HS-5 (cell line): ENCODE measurements at places on chromosomes 7 and 10.
A peak's percentile ranks its signal among the peaks of the same experiment; 100 is the strongest.

DNA sequence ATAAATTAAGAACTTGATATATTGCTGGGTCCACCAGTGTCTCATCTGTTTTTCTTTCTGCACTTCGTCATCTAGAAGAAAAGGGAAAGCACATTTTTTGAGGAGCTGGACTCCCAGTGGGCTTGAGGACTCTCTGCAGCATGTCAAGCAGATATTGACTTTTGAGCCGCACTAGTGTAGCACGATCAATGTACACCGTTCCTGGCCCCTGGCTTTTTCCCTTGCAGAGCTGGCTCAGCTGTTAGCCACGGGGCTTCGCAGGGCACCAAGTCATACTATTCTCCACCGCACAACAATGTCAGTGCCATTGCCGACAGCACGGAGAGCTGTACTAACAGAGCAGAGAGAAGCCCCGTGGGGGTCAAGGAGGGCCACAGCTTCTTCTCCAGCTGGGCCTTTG lies 235.4 kb upstream of the HABP2 start:
- no peak for DNase-seq

- DNase-seq: no peak
Measured at GRCh38 chr7:116209561-116210070, 723 bp upstream of the TES start.

DNA sequence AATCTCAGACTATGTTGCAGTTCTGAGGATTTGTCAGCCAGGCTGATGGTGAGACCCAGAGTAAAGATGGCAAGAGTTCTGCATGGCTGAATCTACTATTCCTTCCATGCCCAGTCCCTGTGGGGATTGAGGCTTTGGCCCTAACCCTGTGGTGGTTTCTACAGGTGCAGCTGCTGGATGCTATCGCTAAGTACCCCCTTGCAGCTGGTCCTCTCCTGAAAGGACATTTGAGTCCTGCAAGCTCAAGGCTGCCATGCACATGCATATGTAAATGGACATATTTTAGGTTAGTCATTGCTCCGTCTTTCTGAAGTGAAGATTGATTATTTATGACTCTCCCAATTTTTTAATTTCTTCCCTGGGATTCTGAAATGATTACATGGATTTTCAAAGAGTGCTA lies 1122.2 kb upstream of the CELF2 start:
- DNase-seq: no peak

DNA sequence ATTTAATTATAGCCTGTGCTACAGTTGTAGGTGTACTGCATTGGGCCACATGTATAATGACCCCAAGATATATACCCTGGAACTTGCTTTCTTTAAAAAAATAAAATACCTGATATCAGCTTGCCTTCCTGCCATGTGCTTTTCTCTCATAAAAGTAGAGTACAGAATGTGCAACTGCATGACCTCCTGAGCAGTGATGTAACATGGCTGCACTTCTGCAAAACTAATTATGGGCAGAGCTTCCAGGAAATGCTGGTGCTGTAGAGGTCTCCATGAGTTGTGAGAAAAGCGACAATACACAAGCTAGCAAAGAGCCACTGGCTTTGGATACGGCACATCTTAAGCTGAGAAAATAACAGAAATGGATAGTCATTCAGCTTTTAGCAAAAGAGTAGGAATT lies 6.5 kb upstream of the ERLIN1 start:
- no peak for DNase-seq

DNA sequence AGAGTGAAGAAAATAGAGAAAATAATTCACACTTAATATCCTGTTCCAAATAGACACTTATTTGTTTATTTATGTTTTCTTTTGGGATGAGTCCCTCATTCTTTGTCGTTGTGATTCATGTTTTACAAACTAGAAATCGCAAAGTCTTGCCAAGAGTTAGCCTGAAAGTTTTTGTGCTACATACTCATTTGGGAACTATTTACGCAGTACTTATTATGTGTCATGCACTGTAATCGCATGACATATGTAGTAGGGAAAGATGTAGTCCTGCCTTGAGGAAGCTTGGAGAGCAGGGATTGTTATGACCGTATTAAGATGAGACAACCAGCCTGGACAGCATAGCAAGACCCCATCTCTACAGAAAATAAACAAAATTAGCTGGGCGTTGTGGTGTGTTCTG lies 189.3 kb downstream of the ABCA13 start:
- peak; percentile 40 for DNase-seq

DNA sequence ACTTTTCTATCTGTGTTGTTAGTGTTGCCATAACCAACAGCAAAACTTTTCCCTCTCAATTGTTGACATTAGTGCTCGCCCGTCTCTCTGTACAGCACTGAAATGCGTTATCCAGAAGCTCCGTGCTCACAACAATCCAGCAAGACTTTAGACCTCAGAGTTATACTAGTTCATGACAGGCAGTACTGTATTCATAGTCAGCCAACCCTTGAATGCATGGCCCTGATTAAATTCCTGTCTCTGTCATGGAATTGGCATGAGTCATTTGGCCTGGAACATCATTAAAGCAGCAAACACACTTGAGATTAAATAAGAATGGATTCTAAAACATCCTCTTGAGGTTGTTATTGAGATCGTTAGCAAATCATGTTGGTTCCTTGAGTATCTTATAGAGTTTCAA lies 405.5 kb upstream of the C7orf33 start:
- no peak for DNase-seq

DNA sequence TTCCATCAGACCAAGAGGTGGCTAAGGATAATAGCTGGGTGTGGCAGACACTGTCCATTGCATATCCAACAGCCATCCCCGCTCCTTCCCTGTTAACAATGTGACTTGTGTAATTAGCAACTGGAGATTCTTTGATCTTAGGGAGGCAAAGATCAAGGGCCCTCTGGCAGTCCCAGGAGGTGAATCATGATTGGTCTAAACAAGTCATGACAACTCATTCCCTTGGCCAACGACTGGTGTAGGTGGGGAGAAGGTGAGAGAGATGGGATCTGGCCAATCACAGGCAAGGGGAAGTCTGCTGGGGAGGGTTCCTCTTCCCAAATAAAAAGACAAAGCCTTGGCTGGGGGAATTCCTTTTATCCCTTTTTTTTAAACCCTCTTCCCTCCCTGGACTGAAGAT lies 46.2 kb upstream of the COMTD1 start:
- DNase-seq: no peak

DNA sequence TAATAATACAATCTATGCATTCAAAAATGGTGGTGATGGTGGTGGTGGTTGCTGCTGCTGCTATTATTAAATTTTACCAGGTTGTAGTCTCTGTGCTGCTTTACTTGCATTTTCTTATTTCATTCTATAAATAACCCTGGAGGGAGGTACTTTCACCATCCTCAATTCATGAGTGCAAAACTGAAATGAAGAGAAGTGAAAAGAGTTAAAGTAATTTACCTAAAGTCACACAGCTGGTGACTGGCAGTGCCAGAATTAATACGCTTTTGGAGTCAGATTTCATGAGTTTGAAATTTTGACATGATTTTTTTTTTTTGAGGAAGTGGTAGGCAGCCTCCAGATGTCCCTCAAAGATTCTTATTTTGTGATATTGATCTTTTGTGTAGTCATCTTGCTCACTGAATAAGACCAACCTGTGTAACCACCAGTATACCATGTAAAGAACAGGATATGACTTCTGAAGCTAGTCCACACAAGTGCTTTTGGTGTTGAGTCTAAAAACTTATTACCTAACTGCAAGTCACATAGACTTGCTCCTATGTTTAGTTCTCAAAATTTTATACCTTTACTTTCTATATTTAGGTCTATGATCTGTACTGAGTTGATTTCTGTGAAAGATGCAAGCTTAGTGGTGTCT lies 218.8 kb downstream of the ZWINT start:
- no peak for DNase-seq

DNA sequence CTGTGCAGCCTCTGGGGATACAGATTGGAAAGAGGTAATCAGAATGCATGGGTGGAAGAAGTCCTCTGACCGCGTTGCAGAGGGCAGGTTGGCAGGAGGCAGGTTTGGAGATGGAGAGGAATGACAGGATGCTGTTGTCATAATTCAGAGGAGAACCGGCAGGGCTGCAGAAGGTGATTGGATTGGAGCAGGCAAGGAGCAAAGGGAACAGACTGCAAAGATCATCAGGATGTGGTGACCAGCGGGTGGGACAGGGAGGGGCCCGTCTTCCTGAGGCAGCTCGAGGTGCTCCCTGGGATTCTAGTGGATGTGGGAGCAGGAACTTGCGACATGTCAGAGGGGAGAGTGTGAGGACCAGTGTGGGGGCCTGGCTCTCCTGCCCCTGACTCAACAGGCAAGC lies 78.5 kb upstream of the PPIF start:
- no peak for DNase-seq

- no peak for DNase-seq
Measured at GRCh38 chr7:131011432-131011742, 277.4 kb upstream of the KLF14 start.

DNA sequence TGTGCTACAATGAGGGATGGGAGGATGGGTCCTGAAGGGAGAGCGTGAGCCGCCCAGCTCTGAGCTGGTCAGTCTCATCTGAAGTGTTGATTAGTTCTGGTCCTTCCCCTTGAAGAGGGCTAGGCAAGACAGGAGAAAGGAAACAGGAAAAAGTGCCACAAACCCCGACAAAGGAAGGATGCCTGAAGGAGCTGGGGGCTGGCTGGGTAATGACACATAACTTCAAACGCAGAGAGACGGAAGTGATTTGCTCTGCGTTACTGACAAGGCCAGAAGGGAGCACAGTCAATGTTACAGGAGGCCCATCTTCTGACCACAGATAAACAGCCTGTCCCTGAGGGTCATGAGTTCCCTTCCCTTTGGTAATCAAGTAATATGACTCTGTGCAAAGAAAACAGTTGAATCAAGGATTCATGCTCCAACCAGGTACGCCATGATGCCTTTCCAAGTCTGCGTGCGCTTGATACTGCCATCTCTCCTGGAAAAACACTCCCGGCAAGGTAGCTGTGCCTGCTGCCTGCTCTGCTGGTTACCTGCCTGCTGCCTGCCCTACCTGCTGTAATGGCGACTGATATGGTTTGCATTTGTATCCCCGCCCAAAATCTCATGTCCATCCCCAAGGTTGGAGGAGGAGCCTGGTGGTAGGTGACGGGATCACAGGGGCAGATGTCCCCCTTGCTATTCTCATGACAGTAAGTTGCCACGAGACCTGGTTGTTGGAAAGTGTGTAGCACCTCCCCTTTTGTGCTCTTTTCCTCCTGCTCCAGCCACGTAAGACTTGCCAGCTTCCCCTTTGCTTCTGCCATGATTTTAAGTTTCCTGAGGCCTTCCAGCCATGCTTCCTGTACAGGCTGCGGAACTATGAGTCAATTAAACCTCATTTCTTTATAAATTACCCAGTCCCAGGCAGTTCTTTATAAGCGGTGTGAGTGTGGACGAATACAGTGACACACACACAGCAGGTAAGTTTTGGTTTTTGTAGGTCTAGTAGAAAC lies 57.9 kb downstream of the GRB10 start:
- DNase-seq: no peak

DNA sequence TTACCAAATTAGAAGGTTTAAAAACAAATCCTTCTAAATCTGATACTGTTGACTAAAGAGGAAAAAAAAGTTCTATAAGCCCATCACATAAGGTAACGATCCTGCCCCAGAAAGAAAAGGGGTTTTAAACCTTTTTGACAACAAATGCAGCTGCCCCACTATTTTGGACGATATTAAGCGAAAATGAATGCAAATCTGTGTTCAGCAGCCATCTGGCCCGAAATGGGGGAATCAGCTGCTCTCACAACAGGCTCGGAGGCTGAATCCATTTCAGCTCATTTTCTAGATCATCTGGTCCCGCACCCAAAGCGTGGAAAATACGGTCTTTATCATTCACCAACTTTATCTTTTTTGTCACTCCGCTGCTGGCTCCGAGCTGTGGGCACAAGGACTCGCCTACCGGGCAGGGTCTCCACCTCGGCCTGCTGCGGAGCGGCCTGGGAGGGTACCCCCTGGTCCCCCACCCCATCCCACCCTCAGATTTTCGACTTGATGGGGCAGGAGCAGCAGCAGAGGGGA lies 2.4 kb upstream of the EBF3 start:
- no peak for DNase-seq

DNA sequence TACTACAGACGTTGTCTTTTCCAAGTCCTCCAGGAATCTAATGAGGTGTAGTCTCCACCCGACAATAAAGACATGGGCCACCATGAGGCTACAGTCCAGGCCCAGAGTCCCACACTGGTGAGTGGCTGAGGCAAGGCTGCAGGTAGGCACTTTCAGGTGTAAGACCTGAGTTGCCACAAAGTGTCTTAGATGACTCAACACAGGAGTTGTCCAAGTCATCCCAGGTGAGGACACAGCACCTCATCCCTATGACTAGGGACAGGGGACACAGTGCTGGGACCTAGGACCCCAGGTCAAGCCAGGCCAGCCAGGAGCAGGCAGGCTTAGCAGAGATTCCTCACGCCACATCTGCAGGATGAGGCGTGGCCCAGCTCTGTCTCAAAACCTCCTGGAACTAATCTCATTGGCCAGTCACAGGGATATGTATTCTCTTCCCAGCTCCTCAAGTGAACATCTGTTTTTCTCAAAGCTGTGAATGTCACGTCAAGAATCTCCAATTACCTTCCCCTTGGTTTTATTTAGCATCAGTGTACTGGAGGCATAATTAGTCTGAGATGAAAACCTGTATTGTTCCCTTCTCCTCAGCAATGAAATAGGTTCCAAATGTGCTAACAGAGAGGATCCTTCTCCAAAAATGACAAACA lies 254.6 kb downstream of the GRID1 start:
- DNase-seq: no peak

DNA sequence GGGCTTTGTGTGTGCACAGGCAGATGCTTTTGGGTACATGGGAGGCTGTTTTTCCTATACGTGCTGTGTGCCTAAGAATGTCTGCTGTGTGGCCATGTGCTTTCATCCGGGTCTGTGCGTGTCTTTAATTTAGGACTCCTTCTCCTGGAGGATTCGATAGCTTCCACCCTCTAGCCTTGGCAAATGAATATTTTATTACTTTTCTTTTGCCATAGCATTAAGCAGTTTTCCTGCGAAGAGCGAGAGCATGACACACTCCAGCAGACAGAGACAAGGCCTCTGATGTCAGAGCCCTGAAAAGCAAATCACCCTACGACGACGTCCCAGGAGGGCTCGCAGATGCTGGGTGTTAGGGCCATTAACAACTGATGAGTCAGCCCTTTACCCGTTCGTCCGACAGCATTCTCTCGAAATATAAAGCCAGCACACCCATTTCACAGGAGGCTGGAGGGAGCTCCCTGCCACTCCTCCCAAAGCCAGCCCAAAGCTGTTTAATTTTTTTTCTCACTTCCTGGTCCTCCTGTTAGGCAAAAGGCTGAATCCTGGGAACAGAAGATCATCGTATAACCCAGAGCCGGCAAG lies 311.3 kb upstream of the ZMIZ1 start:
- no peak for DNase-seq

- DNase-seq: no peak
Measured at GRCh38 chr7:73363225-73364005, 35.5 kb downstream of the FKBP6 start.
